ENCODE measurements at places on chromosomes 5 and 9.
A peak's percentile ranks its signal among the peaks of the same experiment; 100 is the strongest.

- no peak for DNase-seq
Observed at GRCh38 chr5:16665601-16666000, 48.8 kb upstream of the RETREG1 start.

DNA sequence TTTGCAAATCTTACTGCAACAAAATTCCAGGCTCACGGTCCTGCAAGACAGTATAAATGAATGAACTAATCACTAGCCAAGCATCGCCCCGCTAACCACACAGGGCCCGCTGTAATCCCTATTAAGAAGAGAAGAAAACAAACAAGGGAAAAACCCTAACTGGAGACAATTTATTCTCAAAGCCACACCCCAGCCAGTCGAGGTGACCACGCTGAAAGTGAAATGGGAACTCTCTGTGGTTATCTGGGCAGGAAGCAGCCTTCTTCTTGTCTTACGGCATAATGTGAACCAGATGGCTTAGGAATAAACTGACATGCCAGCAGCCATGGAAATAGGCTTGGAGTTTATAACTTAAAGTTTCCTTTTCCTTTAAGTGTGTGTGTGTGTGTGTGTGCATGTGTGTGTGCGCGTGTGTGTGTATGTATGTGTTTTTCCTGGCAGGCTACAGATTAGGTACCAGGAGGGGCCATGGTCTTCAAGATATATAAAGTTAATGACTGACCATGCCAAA lies 120.2 kb downstream of the SEMA6A start:
- DNase-seq = no peak

GRCh38 chr5:30572279-30572678 lies 621.2 kb upstream of the CDH6 start:
- no peak for DNase-seq

GRCh38 chr5:103569313-103570060 lies 6.9 kb upstream of the NUDT12 start:
- no peak for DNase-seq

GRCh38 chr9:91663858-91664257 lies 240.2 kb upstream of the NFIL3 start:
- no peak for DNase-seq

DNA sequence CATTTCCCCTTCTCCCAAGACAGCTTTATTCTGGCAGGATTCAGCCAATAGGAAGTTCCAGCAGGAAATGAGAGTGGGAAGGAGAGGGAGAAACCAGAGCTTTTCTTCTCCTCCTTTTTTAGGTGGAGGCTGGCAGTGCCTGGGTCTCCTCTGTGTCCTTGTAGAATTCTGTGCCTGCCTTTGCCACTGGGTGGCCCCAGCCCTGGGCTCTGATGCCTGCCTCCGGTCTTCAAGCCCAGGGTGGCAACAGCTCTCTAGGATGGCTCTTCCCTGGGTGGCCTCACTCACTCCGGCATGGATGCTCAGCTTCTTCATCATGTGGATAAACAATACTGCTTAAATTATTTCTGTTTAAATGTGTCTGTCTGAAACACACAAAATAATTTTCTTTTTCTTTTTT lies 694.8 kb downstream of the SEMA5A start:
- DNase-seq = no peak

- DNase-seq = no peak
Observed at GRCh38 chr9:5110867-5111681, 74.4 kb downstream of the INSL6 start.

GRCh38 chr5:74319076-74319475 lies 321.5 kb downstream of the ENC1 start:
- no peak for DNase-seq

DNA sequence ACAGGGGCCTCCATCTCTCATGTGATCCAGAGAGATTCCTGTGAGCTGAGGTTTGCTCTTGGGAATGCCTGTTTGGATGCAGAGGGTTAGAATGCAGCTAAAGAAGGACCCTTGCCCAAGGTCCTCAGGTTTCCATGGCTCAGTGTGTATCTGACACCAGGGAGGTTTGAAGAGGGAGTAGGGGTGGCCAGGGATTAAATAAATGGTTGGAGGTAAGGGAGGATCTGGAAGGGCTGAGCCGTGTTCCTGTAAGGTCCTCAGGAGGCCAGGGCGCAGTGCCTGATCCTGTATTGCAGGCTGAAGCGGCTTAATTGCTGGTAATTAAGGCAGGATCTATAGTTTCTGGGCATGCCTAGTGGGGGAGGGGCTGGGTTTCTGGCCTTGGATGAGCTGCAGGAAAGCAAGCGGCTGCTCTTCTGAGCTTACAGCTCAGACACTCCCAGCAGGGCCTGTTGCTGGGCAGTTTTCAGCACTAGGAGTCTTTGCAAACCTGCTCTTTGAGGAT lies 41.5 kb upstream of the MAP1B start:
- DNase-seq = peak; percentile 20

DNA sequence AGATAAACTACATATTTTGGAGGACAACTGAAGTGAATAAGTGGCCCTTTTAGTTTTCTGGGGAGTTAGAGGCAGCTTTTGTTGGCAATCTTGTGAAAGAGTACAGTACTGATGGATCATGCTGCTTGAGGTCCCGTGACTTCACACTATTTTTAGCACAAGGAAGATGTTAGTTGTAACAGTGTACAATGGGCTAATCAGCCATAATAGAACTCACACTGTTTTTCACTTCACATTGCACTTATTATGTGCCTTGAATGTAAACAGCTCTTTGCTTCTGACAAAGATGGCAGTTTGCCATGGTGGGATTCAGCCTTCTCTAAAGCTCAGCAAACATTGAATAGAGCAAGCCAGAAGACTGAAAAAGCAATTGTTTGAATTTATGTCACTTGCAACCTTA lies 176.7 kb upstream of the ZNF608 start:
- no peak for DNase-seq

GRCh38 chr9:16871336-16872151 lies 1.1 kb upstream of the BNC2 start:
- DNase-seq = peak; percentile 21

DNA sequence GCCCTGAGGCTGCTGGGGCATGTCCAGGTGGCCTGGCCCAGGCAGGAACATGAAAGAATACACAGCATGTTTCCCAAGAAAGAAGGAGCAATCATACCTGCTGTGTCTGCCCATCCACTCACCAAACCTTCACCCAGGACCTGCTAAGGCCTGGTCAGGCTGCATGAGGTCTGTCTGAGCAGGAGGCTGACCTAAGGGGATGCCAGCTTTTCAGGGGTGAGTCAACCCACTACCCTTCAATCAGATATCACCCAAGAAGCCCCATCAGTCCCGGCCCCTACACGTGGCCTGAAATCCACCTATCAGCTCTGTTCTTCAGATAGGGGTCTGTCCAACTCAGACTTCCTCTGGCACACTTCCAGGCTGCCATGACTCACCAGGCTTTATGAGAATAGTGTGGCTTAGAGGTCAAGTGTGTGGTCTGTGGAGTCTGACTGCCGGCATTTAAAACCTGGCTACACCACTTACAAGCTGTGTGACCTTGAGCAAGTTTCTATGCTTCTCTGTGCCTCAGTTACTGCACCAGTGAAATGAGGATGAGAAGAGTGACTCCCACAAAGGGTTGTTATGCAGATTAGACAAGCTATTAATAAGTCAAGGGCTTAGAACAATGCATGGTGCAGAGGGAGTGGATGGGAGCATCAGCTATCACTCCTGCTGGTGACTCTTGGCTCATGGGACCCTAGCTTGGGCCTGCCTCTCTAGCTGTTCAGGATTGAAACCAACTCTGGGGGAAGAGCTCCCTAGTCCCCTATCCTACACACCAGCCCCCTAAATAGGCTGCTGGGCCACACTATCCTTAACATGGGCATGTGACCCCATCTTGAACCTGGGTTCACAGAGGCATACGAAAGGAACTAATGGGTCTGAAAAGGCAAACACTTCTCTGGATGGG lies 130.3 kb downstream of the PAX5 start:
- no peak for DNase-seq

DNA sequence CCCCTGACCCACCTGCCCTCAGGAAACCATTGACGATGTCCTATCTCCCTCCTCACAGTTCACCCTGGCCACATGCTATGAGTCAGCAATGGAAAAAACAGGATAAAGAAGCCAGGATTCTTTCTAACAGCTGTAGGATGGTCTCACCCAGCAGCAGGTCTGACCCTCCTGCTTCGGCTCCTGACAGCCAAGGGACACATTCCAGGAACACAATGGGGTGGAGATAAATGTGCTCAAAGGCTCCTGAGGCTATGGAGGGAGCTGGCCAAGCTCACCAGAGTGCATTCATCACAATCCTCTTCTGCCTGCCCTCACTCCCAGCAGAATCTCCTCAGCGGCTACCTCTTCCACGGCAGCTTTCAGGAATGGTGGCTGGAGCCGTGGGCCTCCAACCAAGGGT lies 170.3 kb downstream of the PJA2 start:
- DNase-seq = no peak

- DNase-seq = no peak
Observed at GRCh38 chr5:8700671-8701070, 831.7 kb downstream of the MTRR start.

- DNase-seq = no peak
Observed at GRCh38 chr9:85715587-85715986, 26.2 kb downstream of the AGTPBP1 start.

Measured in HEK293T (cell line).